ENCODE measurements at places on chromosomes 1 and 21.

DNA sequence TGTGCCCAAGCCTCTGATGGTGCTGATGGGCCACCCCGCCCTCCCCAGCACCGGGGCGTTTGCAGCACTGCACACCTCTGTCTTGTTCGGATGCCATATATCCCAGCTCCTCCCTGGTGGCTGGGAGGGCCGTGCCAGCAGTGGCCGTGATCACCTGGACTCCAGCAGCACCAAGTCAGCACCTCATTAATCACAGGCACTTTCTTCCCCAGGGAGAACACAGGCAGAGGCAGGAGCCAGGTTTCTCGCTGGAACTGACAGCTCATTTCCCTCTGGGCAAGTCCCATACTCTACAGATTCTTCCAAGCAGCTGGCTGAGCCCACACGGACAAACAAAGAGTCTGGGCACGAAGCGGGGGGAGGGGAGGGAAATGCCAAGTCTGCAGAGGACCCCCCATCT, 141.7 kb upstream of the EDN2 start:
- DNase-seq: no peak

- DNase-seq: no peak
Measured at GRCh38 chr1:89832496-89833127, 11.8 kb downstream of the LRRC8D start.

DNA sequence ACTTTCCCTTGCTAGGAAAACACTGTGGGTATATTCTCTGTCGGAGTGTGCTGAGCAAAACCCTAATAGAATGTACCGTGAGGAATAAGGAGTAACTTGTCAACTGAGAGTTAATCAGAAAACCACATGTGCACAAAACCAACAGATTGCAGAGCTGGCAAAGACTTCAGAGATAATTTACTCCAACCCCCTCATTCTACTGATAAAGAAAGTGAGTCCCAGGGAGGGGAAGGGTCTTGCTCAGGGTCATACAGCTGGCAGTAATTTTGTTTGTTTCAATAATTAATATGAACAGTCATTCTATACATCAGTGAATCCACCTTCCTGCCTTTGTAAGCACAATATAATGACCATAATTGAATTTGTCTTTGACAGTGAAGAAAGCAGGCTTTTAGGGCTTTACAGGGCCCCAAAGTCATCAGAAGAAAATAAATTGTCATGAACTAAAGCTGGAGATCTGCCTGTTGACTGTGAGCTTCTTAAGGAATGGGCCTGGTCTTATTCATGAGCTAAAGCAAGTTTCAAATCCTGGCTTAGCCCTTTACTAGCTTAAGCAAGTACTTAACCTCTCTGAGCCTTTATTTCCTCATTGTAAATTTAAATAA, 67.2 kb upstream of the HOOK1 start:
- DNase-seq: no peak

GRCh38 chr1:219580009-219580676, 32.8 kb downstream of the ZC3H11B start:
- DNase-seq: no peak

- DNase-seq: no peak
Measured at GRCh38 chr1:4868521-4868920, 214.1 kb downstream of the AJAP1 start.

DNA sequence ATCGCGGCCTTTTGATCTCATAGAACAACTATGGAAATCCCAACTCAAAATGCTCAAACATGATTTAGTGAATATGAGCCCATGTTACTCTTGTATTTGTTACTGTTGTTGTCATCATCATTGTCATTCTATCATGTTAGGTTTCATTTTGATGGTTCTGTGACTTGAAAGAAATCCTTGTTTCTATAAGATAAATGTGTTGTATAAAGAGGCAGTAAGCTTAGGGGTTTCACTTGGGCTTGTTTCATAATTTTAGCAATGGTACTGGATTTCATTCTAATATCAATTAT, 15.3 kb upstream of the GBP5 start:
- DNase-seq: no peak

- DNase-seq: no peak
Measured at GRCh38 chr1:32335790-32336590, at the start of gene MARCKSL1. Gene MARCKSL1 (minus strand): TSS chr1:32336233. CDS start chr1:32336033, 200 bp downstream.

GRCh38 chr1:63705078-63705477, 68.7 kb upstream of the ROR1 start:
- DNase-seq: no peak

GRCh38 chr1:174965362-174966007, 34.3 kb upstream of the CACYBP start:
- DNase-seq: no peak

DNA sequence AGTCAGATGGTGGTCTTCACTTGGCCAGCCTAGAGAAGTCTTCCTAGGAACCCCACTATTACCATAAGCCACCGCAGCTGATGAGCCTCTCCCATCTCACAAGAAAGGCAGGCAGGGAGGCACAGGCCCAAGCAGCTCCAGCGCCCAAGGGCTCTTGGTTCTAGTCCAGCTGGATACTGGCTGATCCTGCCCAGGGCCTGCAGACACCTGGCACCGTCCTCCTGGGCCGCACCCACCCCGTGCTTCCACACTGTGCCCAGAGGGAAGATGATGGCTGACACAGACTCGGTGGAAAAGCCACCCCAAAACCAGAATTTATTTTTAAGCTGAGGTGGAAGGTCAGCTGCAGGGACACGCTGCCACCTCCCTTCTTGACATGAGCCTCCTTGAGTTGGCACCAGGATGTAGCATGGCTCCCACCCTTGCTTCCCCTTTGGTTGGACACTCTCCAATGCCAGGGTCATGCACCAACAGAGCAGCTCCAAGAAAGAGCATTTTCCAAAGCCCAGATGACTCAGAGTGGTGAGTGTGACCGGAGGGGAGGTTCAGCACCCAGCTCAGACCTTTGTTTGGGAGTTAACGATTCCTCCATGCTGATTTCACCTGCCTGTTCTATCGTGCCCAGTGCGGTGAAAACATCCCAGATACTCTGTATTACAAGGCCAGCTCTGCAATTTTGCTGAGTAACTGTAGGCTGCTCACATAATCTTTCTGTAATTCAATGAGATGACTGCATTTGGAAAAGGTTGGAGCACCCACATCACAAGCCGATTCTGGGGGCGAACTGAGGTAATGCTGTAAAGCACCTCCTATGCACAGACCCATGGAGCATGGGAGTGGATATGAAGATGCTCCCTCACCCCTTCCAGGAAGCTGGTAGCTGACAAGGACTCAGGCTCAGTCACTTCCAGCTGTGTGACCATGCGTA, 63.1 kb upstream of the SLC2A1 start:
- peak; percentile 38 for DNase-seq

GRCh38 chr1:192342842-192343241, 26.1 kb downstream of the RGS21 start:
- no peak for DNase-seq

GRCh38 chr1:102500758-102501157, 504.0 kb upstream of the OLFM3 start:
- no peak for DNase-seq

GRCh38 chr1:114152508-114153260, 985 bp downstream of the SYT6 start:
- DNase-seq: no peak

- no peak for DNase-seq
Measured at GRCh38 chr1:78156805-78157521, 111.2 kb downstream of the GIPC2 start.

- peak; percentile 75 for DNase-seq
Measured at GRCh38 chr1:162538815-162539431, 22.6 kb upstream of the UAP1 start.

DNA sequence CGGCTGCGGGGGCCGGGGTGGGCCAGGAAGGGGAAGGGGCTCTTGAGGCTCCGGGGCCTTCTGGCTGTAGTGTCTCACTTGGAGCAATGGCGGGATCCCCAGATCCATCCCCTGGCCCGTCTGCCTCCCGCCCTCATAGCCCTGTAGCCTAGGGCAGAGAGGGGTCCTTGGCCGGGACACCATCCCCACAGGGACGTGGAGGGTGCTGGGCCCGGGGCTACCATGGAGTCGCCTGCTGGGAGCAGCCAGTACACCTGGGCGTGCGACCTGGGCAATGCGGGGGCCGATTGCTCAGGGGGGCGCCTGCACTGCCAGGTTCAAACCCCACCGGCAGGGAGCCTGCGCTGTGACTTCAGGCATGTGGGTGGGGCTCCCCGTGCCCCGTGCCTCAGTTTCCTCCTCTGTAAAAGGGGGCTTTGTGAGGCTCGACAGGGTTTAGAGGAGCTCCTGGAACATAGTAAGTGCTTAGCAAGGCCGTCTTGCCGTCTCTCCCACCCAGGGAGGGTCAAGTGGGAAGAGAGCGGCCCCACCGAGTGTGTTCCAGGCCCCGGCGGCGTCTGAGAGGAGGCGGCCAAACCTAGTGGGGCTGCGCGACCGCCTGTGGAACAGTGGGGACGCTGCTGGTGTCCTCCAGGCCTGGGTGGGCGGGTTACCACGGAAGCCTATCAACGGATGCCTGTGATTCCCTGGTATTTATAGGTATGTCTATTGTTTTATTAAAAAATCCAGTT, 20.8 kb downstream of the PRKCZ start:
- no peak for DNase-seq

DNA sequence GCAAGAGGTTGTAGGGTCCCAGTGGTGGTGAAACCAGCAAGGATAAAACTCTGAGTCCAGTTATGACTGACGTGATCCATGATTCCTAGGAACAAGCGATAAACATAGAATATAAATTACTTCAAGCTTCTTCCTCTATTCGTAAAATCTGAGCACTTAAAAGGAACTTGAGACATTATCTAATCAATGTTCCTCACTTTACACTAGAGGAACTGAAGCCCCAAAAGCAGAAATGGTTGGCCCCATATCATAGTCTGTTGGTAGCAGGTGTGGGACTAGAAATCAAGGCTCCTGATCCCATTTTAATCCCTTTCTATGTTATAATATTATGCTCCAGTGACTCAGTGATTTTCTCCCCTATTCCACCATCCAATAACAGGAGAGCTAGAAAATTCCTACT, 21.9 kb upstream of the MNDA start:
- DNase-seq: no peak
